ENCODE measurements at places on chromosomes 5 and 9.

- no peak for DNase-seq
These were observed 34.4 kb upstream of the GNE start for GRCh38 chr9:36292641-36293040.

GRCh38 chr9:88807426-88807825 lies 183.8 kb upstream of the S1PR3 start:
- DNase-seq, result no peak

GRCh38 chr9:15372455-15372854 lies 50.2 kb upstream of the SNAPC3 start:
- no peak for DNase-seq

DNA sequence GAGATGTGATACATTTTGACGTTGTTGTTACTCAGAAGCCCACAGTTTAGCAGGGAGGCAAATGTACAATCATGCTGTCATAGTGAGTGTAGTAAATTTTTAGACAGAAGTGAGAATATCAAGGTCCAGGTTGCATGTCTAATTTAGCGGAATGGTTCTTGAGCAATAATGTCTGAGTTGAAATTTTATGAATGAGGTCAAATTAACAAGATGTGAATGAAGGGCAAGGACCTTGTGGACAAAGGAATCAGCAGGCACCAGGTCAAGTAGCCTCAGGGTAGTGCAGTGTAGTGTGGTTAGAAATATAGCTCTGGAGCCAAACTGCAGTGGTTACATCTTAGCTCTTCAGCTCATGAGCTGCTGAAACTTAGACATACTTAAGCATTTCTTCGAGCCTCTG lies 36.2 kb downstream of the TNFSF8 start:
- no peak for DNase-seq
